ENCODE measurements at places on chromosomes 3 and 15.

DNA sequence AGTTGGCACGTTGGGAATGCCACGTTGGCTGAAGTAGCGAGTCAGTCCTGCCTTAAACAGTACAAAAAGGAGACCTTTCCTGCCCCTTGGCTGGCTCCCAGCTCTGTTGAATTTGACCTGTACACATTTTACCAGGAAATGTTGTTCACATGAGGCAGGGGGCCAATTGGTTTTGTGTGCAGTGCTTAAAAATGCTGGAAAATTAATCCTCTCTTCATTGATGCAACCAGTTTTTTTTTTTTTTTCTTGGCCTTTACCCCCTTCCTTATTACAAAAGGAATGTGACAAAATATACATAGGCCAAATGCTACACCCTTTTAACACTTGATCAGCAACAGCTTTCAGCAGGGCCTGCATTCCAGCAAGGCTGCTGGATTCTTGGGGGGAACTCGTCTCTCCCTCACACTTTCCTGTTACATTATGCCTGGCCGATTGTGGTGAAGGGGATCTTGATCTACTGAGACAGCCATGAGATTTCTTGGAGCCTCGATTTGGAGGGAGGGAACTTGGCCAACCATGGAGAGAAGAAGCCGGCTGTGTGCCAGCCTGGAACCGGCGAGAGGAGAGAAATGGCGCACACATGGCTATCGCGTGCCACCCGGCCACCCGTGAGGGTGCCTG is 93.1 kb downstream of the DNASE1L3 start:
- DNase-seq = no peak

GRCh38 chr15:48695088-48695826 is 49.7 kb upstream of the FBN1 start:
- no peak for DNase-seq

DNA sequence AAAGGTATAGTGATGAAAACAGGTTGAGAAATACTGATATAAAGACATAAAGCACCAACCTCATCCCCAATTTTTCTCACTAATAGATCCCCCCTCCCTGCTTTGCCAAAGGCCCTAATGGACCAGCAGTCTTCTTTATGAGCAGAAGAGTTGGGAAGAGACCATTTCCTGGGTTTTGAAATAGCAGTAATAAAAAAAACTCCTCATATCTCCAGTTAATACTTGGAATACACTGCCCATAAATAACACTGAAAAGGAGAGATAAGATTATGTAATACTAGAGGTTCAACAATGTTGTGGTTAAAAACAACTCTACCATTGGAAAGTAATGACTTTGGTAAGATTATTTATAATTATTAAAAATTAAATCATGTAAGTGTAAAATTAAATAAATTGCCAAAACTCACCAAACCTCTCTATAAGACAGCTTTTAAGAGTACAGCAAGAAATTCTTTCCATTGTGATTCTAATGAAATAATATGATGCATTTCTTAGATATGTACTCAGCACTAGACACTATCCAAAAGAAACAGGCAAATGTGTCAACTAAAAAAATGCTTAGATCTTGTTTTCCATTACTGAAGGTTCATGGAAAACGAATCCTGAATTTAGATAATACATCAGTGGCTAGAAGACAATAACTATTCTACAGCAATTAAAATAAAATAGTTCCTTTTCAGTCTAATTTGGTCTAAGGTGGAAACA is 88.2 kb downstream of the FAIM start:
- DNase-seq = no peak

- no peak for DNase-seq
Measured at GRCh38 chr15:67758619-67759300, 66.5 kb upstream of the SKOR1 start.

- no peak for DNase-seq
Measured at GRCh38 chr15:86159468-86159867, 79.8 kb downstream of the AGBL1 start.

GRCh38 chr15:22895465-22896190 is 57.2 kb downstream of the NIPA2 start:
- DNase-seq = no peak

DNA sequence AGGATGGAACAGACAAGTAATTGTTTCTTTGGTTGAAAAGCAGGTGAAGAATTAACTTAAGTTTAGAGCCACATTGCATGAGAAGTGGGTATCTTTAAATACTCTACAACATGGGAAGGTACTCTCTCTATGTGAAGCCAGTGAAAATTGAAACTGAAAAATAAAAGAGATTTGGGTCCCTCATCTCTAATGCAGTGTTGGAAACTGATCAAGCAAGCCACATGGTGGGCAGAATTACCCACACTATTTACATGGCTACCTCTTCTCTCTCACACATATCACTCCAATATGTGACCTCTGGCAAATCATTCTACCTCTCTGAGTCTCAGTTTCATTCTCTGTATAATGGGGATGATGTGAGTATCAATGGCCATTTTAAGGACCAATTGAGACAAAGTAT is 339.0 kb downstream of the IL5RA start:
- no peak for DNase-seq

DNA sequence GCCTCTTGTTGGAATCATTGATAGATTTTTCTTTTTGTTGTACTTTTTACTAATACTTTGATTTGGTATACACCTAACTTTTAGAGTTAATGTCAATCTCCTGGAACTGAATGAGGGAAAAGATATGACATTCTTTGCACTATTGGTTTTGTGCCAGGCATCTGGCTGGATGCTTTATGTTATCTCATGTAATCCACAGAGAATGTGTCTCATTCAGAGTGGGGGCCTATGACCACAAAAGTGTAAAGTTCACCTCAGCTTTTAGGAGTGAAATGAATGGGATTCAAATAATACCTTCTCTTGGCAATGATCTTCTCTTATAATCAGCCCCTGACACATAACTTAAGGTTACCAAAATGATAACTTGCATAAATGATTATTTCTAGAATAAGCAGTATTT is 329.1 kb upstream of the ROPN1 start:
- no peak for DNase-seq
